ENCODE measurements at places on chromosomes 16 and 17.

DNA sequence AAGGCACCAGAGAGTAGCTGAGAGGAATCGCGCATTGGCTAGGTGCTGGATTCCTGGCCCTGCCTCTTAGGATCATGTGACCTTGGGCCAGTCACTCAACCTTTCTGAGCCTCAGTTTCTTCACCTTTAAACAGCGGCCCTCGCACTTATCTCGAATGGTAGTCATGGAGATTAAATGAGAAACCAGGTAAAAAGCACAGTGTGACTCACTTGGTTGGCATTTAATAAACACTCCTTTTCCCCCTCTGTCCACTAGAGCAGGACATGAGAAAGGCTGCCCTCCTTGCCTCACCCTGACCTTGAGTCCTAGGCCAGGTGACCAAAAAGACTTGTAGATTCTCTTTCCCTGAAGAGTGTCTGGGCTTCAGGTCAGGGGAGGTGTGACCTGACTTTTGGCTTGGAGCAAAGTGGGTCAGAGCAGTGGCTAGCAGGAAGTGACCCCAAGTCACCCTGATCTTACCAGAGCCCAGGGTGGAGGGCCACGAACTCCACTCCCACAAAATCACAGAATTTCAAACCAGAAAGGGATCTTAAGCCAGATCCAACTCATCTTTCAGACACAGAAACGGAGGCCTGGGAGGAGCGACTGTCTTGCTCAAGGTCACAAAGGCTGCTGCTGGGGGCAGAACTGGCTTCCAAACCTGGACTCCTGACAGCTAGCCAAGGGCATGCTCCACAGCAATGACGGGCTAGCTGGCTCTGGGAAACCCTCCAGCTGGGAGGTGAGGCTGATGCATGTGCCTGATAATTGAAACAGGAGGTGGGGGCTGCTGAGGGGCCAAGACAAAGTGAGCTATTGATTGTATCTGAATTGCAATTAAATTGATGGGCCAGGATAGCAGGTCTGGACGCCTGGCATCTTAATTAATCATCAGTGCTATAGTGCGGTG, 65.2 kb downstream of the PIPOX start:
- DNase-seq = no peak

GRCh38 chr17:67311575-67311974, 54.8 kb downstream of the PSMD12 start:
- no peak for DNase-seq

- DNase-seq = no peak
Measured at GRCh38 chr17:6700948-6701307, 12.2 kb downstream of the SLC13A5 start.

DNA sequence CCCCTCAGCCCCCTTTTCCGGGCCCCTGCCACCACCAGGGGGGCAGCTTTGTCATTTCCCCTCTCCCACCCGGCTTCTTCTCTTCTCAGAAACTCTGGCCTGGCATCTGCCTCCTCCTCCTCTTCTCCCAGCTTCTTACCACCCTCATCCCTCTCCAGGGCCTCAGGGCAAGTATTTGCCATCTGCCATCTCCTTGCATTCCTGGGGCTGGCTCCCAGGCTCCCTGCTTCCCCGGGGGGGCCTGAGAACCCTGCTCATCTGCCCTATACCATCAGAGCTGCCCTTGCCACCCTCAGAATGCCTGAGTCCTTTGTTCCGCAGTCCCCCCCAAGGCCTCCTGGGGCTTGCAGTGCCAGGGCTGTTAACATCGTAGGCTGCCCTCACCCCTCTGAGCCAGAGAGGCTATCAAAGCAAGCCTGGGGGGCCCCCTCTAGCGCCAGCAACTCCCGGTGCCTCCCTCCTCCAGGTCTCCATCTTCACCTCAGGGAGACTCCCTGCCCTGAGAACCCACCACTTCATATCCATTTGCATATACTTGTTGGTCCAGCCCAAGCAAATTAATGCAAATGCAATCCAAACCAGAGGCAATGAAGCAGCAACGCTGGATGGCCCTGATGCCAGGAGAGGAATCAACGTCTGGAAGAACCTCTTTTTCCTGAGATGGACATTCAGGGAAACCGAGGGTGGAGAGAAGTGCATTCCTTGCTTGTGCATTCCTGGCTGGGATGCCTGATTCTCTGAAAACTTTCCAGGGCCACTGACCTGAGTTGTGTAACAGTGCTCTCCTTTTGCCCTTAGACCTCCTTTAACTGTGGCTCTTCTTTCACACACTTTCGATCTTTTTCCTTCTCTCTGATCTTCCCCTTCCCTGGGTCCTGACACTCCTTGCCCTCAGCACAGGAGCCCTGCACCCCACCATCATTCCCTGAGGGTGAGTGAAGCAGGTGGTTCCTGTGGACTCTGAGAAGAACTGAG, 20.7 kb upstream of the SP2 start:
- DNase-seq = no peak

GRCh38 chr17:74945543-74945942, 9.8 kb downstream of the OTOP3 start:
- no peak for DNase-seq

- DNase-seq = no peak
Measured at GRCh38 chr16:17331991-17332390, 138.8 kb downstream of the XYLT1 start.

DNA sequence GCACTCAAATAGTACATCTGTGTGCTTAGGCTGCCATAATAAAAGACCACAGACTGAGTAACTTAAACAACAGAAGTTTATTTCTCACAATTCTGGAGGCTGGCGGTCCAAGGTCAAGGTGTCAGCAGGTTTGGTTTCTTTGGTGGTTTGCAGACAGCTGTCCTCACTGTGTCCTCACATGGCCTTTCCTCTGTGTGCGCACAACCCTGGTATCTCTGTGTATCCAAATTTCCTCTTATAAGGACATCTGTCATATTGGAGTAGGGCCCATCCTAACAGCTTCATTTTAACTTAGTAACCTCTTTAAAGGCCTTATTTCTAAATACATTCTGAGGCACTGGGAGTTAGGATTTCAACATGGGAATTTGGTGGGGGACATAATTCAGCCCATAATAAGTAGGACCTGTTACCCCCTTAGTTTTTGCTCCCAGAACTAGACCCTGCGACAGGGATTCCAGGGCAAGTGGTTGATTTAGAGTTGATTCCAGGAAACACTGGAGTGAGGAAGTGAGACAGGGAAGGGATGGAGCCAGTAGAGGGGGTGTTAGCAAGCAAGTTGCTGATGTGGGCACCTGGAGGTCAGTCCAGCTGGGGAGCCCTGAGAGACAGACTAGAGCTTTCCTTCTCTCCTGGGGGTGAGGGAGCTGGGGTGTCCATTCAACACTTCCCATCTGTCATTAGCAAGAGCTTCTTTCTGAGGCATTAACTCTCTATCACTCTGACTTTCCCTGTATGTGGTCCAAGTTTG, 10.9 kb upstream of the ALKBH5 start:
- DNase-seq = no peak

- no peak for DNase-seq
Measured at GRCh38 chr17:33012522-33013033, 20.9 kb downstream of the SPACA3 start.

GRCh38 chr16:71929048-71929447, 33.7 kb downstream of the IST1 start:
- DNase-seq = no peak

- DNase-seq = no peak
Measured at GRCh38 chr16:17467923-17468540, 2.7 kb downstream of the XYLT1 start.

DNA sequence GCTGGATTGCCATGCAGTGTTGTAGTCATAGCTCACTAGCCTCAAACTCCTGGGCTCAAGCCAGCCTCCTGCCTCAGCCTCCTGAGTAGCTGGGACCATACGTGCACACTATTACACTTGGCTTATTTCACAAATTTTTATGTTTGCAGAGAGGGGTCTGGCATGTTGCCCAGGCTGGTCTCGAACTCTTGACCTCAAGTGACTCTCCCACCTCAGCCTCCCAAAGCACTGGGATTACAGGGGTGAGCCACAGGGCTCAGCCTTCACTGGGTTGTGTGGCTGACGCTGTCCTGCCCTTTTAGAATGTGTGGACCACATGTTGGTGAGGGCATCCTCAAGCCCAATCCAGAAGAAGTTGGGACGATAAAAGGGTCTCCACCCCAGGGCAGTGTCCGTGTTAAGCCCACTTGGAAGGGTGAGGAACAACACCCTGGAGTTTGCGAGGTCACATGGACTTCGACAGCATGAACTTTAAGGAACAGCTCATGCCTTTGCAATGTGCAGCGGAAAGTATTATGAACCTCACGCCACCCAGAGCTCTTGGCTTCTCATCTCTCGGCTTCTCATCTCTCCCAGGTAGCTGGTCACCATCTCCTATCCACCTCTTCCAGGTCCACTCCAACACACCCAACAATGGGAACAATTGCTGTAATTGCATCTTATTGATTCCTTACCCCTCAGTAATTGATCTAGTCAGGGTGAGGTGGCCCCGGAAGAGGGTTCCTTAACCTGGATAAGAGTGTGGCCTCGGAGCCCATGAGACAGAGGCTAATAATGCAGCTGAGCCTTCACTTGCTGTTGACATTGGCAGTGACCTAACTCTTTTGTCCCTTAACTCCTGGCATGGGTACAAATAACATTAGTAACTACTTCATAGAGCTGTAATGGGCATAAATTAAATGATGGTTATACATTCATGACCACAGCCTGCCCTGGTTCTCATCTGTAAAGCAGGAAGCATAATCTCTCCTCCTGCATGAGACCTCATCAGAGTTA, 6.7 kb downstream of the FOXL1 start:
- no peak for DNase-seq

- no peak for DNase-seq
Measured at GRCh38 chr16:65038100-65038499, 83.8 kb downstream of the CDH11 start.

DNA sequence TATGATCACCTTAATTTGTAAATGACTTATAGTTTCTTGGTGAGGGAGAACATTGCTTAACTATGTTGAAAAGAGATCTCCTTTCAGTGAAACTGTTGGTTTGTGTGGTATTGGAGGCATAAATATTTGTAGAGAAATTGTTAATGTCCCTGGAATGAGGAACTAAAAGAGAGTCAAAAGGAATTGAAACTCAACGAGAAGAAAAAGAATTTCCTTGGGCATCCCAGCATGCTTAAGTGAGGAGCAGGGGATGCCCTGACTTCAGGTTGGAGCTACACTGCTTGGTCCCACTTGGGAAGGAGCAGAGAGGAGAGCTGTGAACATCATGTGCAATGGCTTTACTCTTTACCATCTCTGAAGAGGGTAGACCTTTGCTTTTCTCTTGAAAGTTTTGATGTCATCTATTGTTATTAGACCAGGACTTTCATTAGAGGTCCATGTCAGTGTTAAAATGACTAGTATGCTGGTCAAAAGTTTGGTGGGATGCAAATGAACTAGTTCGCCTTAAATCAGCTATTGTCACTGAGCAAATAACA, 21.7 kb downstream of the KRT23 start:
- no peak for DNase-seq

DNA sequence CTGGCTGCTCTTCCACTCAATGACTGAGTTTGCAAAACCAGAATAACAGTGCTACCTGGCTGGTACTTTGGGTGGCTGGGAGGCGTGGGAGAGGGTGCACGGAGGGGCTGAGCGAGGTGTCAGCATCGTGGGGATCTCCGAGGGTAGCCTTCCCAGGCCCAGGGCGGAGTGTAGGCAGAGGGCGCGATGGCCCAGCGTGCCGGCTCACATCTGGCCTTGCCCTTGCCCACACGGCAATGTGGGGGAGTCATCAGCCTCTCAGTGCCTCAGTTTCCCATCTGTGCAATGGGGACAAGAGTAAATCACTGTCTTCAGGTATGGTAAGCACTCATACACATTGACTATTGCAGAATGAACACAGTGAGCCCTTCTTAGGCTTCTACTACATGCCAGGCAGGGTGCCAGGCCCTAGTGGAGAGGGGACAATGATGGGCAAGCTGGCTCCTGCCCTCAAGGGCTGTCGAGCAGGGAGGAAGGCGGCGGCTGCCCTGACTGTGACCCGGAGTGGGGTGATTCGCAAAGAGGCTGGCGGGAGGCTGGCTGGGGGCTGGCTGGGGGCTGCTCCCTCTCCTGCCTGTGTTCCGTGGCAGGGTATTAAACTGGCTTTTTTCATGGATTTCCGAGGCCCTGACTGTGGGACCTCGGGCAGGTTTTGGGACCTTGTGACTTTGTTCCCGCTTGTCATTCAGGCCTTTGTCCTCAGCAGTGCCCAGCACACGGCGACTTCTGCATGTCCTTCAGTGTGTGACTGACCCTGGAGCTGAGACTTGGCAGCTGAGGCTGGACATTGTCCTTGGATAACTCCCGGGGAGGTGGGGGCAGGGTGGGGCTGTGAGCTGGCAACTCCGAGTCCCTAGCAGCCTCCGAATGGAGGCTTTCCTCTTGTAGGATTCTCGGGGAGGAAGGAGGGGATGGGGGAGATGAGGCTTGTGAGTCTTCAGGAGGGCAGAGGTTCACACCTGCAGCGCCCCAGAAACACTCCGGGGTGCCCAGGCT, 243.1 kb downstream of the SEC14L1 start:
- DNase-seq = no peak

DNA sequence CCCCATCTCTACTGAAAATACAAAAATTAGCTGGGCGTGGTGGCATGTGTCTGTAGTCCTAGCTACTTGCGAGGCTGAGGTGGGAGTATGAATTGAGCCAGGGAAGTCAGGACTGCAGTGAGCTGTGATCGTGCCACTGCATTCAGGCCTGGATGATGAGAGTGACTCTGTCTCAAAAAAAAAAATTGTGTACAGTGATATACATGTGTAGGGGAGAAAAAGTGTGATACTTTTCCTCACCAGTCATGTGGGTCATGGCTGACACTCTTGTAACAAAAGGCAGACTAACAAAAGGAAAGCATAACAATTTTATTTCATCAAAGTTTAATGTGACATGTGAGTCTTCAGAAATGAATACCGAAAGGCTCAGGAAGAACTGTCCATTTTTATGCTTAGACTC, 2.0 kb upstream of the ABCC12 start:
- no peak for DNase-seq

GRCh38 chr17:38867968-38868816, 1.7 kb upstream of the LASP1 start:
- no peak for DNase-seq

DNA sequence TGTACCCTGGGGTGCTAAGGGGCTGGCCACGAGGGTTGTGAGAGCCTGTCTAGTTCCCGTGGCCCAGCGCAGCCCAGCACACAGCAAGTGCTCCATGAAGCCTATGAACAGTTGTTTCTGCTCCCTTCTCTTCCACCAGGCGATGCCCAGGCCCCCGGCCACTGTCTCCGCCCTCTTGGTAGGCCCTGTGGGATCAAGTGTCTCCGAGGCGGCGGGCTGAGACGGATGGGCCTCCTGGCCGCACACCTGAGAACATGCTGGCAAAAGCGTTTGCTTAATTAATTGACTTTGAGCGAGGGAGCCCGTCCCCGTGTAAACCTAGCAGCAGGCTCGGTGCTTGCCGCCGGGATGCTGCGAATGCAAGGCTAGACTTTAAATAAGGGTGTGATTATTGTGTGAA, 129.7 kb upstream of the GSE1 start:
- no peak for DNase-seq

- no peak for DNase-seq
Measured at GRCh38 chr17:54680410-54680809, 220.2 kb upstream of the TOM1L1 start.

Data from thymus (tissue), 14 donors.